ENCODE measurements at places on chromosomes 5 and 9.

DNA sequence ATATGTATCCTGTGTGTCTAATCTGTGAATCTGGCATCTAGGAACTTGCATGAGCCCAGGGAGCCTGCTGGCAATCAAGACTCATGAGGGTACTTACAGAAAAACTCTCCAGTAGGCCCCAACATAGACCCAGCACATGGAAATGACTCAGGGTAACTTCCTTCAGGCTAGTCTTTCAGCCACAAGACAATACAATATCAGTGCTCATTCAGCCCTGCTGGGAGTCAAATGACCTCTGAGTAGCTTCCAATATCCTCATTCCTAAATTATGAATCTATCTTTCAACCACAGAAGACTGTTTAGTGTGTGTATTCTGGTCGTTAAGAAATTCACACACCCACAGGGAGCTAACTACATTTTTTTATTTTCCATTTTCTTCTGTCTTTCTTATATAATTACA is 1273.0 kb downstream of the EFNA5 start:
- DNase-seq, result peak; percentile 98

GRCh38 chr5:55021821-55022220 is 2.2 kb upstream of the GZMK start:
- DNase-seq, result no peak

DNA sequence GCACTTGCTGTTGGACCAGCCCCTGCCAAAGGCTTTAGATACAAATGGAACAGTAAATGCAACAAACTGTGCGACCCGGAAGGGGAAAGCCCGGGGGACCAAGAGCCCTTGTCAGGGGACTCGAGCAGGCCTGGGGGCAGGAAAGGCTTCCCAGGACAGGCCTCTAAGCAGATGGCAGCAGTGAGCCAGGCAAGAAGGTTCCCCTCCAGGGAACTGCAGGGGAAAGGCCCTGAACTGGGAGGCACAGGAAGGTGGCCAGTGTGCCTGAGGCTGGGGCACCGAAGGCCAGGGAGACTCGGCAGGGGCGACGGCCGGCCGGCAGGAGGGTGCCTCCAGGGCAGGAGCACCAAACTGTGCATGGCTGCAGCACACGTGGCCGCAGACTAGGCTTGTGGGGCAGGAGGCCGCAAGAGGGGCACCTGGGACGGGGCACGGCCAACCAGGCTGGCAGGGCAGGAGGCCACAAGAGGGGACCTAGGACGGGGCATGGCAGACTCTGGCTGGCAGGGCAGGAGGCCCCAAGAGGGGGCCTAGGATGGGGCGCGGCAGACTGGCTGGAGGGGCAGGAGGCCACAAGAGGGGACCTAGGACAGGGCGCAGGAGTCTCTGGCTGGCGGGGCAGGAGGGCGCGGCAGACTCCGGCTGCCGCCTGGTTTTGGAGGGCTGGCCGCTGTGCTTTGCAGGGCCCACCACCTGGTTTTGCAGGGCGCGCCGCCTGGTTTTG is 10.0 kb downstream of the VAV2 start:
- no peak for DNase-seq

DNA sequence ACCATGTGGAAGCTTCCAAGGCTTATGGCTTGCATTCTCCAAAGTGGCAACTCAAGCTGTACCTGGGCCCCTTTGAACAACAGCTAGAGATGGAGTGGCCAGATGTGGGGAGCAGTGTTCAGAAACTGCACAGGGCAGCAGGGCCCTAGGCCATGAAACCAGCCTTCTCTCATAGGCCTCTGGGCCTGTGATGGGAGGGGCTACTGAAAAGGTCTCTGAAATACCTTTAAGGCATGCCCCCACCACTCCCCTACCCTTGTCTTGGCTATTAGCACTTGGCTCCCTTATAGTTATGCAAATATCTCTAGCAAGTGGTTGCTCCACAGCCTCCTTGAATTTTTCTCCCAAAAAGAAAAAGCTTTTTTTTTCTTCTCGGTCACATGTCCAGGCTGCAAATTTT is 1014.6 kb downstream of the DTWD2 start:
- no peak for DNase-seq

DNA sequence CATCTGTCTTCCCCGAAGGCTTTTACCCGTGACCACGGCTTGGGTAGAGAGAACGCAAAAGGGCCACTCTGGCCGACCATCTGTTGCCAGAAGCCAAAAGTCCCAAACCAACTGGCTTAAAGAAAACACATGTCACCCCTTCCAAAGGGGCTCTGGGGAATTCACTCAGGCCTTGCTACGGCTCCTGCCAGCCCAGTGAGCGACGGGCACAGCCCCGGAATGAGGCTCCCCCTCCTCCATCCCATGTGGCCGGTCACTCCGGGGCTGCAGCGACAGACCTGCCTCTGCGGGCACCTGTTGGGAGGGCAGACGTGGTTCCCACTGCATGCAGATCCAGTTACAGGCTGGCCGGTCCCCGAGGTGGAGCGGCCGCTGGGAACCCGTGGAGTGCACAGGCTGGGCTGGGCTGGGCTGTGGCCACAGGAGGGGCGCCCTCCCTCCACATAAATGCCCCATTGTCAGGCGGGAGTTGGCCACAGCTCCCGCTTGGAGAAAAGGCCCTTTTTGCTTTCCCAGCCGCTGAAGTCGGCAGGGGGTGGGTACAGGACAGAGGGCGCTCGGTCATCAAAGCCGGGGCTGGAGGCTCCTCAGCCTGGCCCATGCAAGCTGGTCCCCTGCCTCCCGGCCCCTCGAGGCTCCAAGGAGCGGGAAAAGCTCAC is 19.9 kb downstream of the NOTCH1 start:
- DNase-seq, result no peak

DNA sequence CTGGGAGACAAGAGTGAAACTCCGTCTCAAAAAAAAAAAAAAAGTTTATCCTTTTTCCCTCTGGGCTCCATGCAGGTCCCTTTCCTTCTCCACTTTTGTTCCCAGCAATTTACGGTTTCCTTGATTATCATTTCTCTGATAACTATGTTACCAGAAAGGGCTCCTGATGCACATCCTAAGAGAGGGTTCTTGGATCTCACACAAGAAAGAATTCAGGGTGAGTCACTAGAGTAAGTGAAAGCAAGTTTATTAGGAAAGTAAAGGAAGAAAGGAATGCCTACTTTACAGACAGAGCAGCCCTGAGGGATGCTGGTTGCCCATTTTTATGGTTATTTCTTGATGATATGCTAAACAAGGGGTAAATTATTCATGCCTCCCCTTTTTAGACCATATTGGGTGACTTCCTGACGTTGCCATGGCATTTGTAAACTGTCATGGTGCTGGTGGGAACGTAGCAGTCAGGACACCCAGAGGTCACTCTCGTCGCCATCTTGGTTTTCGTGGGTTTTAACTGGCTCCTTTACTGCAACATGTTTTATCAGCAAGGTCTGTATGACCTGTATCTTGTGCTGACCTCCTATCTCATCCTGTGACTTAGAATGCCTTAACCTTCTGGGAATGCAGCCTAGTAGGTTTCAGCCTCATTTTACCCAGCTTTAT is 13.5 kb upstream of the MELK start:
- DNase-seq, result peak; percentile 72

GRCh38 chr5:177403102-177403791 is 2.8 kb upstream of the PFN3 start:
- peak; percentile 35 for DNase-seq

GRCh38 chr9:86072394-86072877 is 26.9 kb downstream of the GOLM1 start:
- DNase-seq, result peak; percentile 61

DNA sequence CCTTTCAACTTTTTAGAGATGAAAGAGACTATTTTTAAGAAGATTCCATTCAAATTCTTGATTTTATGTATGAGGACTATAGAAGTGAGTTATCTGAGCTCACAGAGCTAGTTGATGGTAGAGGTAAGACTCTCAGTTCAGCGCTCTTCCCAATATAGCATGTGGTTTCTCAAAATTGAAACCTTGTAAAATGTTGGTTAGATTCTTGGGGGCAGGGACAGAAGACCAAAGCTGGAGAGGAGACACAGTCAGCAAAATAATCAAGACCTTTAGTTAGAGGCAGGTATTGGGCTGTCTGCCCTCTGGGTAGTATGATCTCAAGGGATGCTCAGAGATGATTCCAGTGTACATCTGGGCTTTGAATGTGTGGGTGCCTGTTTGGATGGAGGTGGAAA is 246.4 kb downstream of the SH3GL2 start:
- DNase-seq, result no peak

GRCh38 chr5:113194591-113194990 is 218.0 kb downstream of the DCP2 start:
- DNase-seq, result no peak

GRCh38 chr5:83026930-83027687 is 50.1 kb downstream of the TMEM167A start:
- no peak for DNase-seq

- peak; percentile 20 for DNase-seq
These were observed 4.6 kb upstream of the FCN1 start for GRCh38 chr9:134922066-134922931.

DNA sequence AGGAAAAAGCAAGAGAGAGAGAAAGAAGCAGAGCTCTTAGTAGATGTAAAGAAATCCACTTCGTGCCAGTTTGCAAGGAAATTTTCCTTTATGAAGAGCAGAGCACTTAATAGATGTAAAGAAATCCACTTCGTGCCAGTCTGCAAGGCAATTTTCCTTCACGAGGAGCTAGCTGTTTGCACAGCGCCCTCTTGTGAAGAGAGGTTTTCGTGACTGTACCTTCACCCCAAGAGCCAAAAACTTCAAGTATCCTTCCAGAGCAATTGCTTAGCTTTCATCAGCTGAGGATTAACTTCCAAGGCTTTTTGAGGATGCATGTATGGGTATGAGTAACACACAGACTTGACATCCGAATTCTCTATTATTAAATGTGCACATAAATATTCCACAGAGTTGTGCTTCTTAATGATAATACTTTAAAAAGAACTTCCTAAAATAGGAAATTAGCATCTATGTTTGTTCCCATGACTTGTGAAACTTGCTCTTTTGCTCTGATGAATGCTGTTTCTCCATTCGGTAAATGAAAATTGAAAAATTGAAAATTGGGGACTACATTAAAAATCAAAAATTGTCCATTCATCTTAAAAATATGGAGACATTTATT is 525.6 kb downstream of the PDE4D start:
- peak; percentile 83 for DNase-seq

DNA sequence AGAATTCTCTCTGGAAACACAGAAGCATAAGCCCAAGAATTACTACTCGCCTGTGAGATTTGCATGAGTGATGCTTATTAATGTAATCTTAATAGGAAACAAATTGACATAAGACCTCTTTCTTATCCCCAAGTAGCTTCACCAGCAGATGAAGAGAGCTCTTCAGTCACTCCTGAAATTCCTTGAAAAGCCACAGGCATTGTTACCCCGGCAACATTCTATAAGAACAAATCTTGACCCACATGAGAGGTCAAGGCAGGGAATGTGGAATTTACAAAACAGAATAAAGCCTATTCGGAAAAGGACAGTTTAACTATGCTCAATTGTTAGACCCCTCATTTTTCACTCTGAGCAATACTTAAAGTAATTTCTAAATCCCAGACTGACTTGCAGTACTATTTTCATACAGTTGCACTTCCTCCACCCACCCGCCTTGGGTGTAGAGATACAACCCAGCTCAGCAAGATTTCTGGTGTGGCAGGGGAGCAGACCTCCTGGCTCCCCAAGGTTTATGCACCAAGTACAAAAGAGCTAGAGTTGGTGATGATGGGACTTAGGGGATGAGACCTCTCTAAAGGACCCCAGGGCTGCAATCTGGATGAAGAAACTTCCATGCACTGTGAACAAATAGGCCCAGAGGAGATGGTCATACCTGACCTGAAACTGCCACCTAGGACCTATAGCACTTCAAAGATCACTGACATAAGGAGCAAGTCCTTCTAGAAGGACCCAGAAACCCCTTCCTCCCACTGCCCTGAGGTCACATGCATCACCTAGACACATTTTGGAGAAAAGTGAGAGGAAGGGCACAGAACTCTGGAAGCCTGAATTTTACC is 242.1 kb downstream of the ZNF608 start:
- DNase-seq, result no peak

DNA sequence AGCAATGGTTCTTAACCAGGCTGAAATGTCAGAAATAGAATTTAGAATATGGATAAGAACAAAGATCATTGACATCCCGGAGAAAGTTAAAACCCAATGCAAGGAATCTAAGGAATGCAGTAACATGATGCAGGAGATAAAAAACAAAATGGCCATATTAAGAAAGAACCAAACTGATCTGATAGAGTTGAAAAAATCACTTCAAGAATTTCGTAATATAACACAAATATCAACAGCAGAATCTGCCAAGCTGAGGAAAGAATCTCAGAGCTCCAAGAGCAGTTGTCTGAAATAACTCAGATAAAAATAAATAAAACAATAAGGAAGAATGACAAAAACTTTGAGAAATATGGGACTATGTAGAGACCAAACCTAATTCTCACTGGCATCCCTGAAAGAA is 37.8 kb upstream of the TAS2R1 start:
- DNase-seq, result peak; percentile 33

GRCh38 chr9:120622790-120623189 is 42.8 kb upstream of the CDK5RAP2 start:
- no peak for DNase-seq

- DNase-seq, result no peak
These were observed 190.8 kb downstream of the ELAVL2 start for GRCh38 chr9:23635276-23635675.

DNA sequence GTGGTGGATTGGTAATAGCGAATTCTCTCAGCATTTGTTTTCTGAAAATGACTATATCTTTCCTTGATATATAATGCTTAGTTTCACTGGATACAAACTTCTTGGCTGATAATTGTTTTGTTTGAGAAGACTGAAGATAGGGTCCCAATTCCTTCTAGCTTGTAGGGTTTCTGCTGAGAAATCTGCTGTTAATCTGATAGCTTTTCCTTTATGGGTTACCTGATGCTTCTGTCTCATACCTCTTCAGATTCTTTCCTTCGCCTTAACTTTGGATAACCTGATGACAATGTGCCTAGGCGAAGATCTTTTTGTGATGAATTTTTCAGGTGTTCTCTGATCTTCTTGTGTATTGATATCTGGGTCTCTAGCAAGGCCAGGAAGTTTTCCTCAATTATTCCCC is 94.7 kb upstream of the ACO1 start:
- DNase-seq, result no peak

GRCh38 chr9:123686131-123686828 is 243.6 kb downstream of the DENND1A start:
- DNase-seq, result peak; percentile 65

DNA sequence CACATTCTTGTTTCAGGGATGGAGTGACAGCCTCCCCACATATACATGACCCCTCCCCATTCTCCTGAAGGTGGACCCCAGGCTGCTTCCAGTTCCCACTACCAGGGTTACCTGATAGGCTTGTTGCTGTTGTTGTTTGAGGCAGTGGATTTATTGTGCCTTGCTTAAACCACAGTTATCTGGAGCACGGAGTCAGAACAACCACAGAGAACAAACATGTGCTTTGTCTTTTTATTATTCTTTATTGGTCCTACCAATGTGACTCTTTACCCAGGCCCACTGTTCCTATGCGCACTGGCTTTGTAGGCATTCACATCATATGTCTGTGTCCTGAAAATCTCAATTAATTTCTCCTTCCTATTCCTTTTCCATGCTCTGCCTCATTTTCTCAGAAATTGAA is 41.2 kb upstream of the IPPK start:
- no peak for DNase-seq

DNA sequence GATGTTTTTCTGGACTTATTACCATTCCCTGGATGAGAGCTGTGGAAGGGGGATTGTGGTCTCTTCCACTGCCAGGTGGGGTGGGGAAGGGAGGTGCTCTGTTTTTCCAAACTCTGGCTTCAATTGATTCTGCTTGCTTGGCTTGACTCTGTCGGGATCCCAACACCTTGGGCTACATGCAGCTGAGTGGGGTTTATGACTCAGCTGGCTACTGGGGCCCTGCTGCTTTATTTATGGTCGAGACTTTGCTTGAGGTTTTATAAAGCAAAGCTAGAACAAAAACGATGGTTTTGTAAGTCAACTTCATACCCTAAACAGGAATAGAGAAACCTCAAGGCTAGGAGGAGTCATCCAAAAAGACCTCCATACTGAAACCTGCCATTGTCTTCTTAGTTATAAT is 76.3 kb downstream of the AOPEP start:
- peak; percentile 78 for DNase-seq
